ENCODE measurements at places on chromosomes 4 and X.

DNA sequence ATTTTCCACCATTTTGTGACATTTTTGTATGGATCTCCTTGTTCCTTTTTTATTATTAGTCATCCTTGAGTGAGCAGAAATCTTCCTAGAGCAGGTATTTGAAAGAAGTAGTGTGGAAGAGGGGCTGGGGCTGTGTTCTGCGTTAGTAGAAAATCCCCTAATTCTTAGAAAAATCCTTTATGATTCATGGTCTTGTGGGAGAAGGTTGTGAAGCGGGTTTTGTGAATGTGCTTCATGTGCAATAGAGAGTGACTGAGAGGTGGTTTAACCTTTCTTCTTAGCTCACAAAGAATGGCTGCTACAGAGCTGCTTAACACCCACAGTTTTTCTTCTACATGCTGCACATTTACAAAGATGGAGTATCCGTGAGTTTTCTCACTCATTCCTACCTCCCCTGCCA, 220.5 kb downstream of the IDS start:
- DNase-seq: no peak

DNA sequence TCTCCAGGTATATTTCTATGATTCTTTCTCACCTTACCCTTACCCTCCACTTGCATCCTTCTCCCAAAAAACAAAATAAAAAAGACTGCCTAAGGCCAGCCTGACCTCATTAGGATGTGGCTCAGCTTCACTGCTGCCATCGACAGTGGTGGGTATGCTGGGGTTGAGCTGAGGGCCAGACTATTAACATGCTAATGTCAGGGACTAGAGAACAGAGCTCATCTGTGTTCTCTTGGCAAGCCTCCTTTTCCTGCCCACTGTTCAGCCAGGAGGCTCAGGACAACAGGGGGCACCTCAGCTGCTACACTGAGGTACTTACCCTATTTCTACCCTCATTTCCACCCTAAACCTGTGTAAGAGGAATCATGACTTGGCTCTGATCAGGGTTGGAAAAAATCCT, 59.3 kb downstream of the MSN start:
- no peak for DNase-seq

DNA sequence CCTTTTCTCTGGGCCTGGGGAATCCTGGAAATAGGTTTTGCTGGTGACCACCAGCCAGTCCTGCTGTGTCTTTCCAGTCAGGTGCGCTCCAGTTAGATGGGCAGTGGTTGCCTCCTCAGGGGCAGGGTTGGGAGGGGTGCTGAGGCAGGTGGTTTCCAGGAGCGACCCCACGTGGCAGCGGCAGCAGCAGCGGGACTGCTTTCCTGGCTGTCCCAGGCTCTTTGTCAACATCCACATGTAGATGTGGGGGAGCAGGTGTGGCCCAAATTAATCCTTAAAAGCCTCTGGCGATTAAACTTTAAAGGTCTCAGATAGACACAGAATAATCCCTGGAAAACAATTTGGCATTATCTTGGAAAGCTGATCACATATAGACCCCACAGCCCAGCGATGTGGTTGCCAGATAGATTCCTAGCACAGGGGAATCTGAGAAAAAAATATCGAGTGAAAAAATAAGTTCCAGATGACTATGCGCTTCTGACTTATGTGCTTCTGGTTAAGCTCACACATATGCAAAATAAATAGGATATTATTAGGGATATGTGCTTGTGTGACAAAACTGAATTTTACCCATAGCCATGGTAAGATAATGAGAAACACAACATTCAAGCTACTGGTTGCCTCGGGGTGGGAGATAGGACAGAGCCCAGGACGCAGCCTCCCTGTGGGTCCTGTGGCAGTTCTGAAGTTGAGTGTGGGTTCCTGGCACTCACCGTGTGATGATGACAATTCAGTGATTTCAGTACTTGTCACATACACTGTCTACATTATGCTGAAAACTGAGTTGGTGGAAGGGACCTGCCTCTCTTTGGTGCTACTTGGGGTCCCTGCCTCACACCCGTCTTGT, 336.4 kb downstream of the ARHGAP10 start:
- no peak for DNase-seq

- peak; percentile 25 for DNase-seq
These were observed 550 bp downstream of the CBR4 start for GRCh38 chr4:169009286-169010124.

- DNase-seq: no peak
These were observed 24.3 kb downstream of the IRF2 start for GRCh38 chr4:184450045-184450444.

DNA sequence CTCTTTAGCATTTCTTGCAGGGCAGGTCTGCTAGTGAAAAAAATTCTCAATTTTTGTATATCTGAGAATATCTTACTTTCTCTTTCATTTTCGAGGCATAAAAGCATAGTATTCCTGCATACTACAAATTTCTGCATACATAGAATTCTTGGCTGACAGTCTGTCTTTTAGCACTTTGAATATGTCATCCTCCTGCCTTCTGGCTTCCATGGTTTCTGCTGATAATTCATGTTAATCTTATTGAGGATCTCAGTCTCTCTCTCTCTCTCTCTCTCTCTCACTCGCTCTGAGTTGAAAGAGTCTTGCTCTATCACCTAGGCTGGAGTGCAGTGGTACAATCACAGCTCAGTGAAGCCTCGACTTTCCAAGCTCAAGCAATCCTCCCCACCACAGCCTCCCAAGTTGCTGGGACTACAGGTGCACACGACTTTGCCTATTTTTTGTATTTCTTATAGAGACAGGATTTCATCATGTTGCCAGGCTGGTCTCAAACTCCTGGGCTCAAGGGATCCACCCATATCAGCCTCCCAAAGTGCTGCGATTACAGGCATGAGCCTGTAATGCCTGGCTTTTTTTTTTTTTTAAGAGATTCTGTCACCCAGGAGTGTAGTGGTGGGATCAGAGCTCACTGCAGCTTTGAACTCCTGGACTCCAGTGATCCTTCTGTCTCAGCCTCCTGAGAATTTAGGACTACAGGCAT, 161.3 kb downstream of the FNIP2 start:
- no peak for DNase-seq

GRCh38 chr4:46385946-46386345, 4.0 kb downstream of the GABRA2 start:
- DNase-seq: no peak

DNA sequence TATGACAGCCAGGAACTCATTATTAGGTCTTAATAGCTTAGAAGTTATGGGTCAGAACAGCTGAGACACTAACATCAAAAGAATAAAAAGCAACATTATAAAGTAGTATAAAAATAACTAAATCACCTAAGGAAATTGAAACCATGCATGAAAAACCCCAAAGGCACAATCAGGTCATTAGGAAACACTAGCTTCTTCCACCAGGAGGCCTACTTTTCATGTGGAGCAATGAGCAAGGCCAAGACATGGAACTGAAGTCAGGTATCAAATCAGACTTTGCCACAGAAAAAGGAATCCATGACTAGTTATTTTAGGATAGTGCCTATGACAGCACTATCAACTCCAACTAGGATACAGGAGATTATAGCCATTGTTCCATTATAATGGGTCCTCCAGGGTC, 7.9 kb downstream of the HUWE1 start:
- no peak for DNase-seq

Data from stimulated activated CD8-positive, alpha-beta memory T cell treated with anti-CD3 and anti-CD28 coated beads, Interleukin-15, amount 100 ng/mL, for 24 hours (primary cell).